ENCODE measurements at places on chromosomes 12 and 14.

DNA sequence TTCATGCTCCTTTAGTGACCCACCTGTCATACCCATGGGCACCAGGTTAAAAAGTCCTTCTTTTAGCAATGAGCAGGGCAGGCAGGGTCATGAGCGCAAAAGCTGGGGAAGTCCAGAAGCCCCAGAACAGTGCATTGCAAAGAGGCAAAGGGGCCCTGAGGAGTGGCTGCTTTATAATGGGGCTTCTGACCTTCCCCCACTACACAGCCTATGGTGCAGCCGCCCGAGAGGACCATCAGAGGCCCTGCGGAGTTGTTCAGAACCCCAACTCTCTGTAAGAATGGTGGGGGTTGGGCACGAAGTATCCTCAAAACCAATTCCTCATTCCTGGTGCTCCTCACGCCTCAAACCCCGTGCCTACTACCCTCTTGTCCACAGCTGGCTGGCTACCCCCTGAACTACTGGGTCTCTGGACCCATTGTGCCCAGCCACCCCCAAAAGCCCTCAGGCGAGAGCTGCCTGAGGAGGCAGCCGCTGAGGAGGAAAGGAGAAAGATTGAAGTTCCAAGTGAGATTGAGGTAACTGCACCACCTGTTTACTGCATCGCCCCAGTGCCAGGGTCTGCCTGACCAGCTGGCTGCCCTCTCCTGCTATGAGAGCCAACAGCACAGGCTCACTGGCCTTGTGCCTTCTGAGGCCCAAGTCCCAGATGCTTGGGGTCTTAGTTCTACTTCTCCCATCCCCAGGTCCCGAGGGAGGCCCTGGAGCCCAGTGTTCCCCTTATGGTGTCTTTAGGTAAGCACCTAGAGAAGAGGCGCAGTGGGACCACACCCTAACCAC, 6.7 kb downstream of the REC8 start:
- DNase-seq, result no peak

- peak; percentile 53 for DNase-seq
Observed at GRCh38 chr14:92513204-92513965, at the start of gene RIN3. Gene RIN3 (plus strand): TSS chr14:92513781. CDS start chr14:92513933, 152 bp downstream.

GRCh38 chr14:22375321-22375930, 213.6 kb downstream of the DAD1 start:
- no peak for DNase-seq

DNA sequence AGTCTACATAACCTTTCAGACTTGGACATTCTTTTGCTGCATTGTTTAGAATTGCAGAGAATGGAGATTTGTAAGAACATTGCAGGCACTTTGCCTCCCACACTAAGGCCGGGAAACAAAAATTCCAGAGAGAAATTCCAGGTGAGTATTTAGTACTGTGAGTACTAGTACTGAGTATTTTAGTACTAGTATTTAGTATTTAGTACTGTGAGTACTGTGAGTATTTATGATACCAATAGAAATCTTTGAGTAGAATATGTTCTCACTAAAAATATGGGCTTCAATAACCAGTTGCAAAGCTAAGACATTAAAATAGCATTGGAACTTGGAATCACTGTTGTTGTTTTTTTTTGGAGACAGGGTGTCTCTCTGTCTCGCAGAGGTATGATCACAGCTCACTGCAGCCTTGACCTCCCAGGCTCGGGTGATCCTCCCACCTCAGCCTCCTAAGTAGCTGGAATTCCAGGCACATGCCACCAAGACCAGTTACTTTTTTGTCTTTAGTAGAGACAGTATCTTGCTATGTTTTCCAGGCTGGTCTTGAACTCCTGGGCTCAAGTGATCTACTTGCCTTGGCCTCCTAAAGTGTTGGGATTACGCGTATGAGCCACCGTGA, 5.3 kb upstream of the HAUS4 start:
- no peak for DNase-seq

DNA sequence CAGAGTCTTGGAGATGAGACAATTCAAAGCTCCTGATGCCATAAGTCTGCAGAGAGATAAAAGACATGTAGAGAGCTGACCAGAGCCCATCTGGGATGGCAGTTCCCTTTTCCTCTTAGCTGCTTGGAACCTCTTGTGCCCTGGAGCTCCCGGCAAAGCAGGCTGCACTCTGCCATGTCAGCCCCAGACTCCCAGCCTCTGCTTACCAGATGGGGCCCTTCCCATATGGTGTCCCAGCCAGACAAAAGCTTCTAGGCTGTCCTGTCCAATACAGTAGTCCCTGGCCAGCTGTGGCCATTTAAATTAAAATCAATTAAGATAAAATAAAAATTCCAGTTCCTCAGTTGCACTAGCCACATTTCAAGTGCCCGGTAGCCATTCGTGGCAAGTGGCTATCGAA, 303.9 kb downstream of the TTC6 start:
- DNase-seq, result no peak

DNA sequence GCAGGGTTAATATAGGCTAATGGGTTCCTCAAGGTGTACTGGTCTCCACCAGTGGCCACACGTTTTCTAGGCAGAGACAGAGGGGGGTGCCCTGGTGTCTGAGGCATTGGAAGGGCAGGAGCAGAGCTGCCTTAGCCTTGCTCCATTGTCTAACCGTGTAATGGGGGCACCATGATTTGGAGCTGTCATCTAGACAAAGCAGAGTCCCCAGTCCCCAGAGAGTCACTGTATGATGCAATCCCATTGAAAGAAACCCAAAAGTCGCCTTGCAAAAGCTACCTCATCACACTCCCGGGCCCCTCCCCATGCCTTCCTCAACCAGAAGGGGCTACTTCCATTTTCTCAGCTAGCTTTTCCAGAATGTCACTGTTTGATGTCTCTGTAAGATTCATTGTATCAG, 487.1 kb downstream of the AACS start:
- DNase-seq, result no peak

DNA sequence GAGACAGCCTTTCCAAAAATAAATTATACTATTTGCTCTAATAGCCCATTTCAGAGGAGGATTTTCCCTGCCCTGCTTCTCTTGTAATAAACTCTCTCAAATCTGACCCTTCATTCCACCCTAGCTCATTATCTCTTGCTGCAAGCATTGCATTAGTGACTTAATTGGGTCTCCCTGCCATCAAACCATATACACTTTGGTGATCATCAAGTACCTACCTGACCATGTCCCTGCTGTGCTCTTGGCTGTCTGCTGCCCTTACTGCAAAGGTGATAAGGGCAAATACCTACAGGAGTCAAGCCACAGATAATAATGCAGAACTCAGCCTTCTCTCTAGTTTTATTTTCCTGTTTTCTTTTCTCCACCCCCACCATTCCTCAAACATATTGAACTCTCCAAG, 88.4 kb downstream of the LIN7A start:
- no peak for DNase-seq

DNA sequence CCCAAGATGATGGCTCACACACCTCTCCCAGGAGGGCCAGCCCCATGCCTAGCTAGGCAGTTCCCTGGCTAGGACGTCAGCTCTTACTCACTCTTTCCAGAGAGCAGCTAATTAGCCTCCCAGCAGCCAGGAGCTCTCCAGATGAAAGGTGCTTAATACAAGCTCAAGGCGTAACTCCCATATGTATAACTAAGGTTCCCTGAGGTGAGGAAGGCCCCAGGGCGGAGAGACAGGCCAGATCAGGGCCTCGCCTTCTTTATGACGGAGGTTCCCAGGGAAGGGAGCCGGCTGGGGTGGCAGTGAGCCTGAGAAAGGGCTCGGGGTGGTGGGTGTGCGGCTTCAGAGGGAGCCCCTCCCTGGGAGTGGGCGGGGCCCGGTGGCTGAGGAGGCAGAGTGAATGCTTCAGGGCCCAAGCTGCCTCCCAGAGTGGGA, 26.4 kb upstream of the ZFP36L1 start:
- no peak for DNase-seq

DNA sequence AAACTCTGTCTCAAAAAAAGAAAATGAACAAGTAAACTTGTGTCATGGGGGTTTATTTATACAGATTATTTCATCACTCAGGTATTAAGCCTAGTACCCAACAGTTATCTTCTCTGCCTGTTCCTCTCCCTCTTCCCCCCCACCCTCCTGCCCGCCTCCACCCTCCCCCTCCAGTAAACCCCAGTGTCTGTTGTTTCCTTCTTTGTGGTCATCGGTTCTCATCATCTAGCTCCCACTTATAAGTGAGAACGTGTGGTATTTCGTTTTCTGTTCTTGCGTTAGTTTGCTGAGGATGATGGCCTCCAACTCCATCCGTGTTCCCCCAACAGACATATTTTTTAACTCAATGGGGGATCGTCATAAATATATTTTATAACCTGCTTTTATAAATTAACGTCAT, 12.3 kb downstream of the IL31 start:
- no peak for DNase-seq

DNA sequence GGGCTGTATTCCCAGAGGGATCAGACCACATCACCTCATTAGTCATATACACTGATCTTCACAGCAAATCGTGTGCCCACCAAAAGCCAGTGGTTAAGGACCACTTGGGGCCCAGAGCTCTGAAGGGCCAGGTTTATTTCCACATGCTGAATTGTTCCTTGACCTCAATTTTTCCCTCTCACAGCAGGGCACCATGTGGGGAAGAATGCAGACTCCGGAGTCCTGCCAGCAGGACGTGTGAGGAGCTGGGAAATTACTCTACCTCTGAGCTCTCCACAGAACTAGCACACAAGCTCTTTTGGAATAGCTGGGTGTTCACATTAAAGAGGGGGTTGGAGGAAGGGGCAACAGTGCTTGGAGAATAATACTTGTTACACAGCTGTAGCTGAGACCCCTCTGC, 57.6 kb upstream of the SEL1L start:
- no peak for DNase-seq

DNA sequence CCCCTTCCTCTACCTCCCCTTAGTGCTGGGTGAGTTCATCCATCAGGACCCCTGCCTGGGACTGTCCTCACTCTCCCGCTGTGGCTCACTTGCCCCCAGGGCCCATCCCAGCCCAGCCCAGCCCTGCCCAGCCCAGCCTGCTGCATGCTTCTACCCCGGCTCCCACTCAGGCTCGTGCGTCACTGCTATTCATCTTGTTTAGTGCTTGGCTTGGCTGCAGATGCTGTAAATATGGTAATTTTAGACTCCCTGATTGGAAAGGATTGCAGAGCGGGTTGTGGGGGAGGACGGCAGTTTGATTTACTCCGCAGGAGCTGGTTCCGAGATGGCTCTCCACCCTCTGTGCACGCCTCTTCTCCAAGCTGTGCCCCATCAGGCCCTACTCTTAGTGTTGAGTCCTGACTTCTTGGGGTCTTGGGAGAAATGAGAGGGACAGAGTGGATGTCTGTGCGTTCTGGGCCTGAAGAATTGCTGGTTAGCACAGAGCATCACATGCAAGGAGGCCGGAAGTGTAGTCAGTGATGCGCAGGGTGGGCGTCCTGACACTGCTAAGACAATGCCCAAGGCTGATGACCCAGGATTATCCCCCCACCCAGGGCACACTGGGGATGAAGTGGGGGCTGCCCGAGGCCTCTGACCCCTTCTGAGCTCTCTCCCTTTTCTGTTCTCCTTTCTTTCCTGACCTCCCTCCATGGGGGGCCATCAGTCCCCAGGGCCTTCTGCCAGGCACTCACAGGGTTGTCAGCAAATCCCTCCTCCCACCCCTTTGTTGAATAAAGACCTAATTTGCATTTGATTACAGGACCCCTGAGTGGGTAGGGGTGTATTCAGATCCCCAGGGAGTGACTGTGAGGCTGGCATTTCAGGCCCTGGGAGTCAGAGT, 244.4 kb downstream of the ZFP36L1 start:
- no peak for DNase-seq

GRCh38 chr12:129903092-129903945, 506 bp downstream of the TMEM132D start:
- no peak for DNase-seq

DNA sequence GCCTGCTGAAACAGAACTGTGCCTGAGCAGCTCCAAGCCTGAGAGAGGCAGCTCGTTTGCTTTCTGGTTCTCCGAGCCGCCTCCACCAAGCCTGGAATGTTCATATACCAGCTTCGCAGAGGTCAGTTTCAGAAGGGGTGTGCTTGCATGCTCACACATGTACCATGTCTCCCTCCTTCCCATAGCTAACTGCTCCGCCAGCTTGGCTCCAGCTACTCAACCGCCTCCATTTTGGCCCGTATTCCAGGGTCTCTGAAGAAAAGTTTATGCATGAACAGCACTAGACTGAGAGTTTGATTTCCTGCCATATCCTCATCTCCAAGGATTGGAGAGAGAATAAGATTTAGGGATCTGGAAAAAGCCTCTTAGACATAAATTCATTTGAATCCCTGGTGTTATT, 103.7 kb downstream of the SMOC1 start:
- no peak for DNase-seq

- no peak for DNase-seq
Observed at GRCh38 chr12:111190741-111191526, 178.0 kb downstream of the PHETA1 start.

GRCh38 chr12:10042167-10042566, 11.7 kb downstream of the CLEC9A start:
- DNase-seq, result no peak

DNA sequence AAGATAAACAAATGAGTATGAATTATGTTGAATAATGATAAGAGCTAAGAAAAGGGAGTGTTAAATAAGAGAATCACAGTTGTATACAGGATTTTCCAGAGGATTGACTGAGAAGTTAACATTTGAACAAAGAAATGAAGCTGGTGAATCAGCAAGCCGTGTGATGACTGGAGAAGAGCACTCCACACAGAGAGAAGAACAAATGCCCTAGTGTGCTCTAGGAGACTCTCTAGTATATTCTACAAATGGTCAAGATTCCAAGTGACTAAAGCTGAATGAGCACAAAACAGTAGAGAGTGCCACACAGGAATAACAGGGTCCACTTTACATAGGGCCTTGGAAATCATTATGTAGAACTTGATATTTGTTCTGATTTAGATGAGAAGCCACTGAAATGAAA, 587.1 kb upstream of the ATXN7L3B start:
- no peak for DNase-seq

- peak; percentile 32 for DNase-seq
Observed at GRCh38 chr14:87960013-87960787, 32.8 kb downstream of the GALC start.

DNA sequence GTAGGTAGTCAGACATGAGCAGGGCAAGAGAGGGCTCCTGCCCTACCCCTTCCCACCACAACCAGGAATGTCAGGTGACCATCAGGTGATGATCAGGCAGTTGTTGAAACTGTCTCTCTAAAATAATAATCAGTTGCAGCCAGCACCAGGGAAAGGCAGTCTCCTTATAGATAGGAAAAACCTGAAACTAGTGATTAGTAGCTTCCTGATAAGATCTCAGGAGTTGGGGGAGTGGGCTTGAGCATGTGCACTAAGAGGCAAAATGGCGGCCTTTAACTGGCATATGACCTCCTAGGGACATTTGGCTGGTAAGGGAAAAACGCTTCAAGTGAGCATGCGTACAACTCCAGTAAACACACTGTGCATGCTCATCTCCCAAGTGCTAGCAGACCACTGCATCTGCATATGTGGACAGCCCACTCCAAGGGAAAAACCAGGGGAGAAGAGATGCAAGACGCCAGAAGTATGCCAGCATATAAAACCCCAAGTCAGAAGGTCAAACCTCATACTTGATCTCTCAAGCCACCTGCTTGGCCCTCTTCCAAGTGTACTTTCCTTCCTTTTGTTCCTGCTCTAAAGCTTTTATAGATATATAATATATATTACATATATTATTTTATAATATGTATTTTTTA, 37.1 kb downstream of the TGFB3 start:
- no peak for DNase-seq

GRCh38 chr12:9977916-9978315, 6.7 kb downstream of the CLEC12A start:
- no peak for DNase-seq
